Activated T-helper 1 cell treated with anti-CD3 and anti-CD28 coated beads, Interleukin-12 subunit alpha, Interleukin-12 subunit beta, Interleukin-2, Interleukin-4 antibody, amounts not matched to agents 30 ng/mL and 10 ng/mL and 1 ng/mL, durations not matched to agents 14 hours and 24 hours and 36 hours (primary cell): ENCODE measurements at places on chromosomes 6 and 20.
A peak's percentile ranks its signal among the peaks of the same experiment; 100 is the strongest.

DNA sequence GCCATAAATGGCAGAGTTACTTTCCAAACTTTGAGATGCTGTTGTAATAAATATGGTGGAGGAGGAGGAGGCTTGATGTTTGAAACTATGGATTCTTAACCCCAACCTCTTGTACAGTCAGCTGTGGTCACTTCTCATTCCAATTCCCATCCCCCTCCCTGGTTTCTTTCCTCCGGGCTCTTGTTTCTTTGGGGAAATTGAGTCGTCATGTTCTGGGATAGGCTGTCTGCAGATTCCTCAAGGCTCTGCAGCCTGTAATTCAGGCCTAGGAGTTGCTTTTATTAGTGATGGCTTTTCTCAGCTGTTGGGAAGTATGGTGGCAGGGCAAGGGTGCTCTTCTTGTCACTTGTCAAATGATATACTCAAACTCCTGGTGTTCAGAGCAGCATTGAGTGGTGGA, 2.6 kb downstream of the PTK7 start:
- DNase-seq, result no peak

DNA sequence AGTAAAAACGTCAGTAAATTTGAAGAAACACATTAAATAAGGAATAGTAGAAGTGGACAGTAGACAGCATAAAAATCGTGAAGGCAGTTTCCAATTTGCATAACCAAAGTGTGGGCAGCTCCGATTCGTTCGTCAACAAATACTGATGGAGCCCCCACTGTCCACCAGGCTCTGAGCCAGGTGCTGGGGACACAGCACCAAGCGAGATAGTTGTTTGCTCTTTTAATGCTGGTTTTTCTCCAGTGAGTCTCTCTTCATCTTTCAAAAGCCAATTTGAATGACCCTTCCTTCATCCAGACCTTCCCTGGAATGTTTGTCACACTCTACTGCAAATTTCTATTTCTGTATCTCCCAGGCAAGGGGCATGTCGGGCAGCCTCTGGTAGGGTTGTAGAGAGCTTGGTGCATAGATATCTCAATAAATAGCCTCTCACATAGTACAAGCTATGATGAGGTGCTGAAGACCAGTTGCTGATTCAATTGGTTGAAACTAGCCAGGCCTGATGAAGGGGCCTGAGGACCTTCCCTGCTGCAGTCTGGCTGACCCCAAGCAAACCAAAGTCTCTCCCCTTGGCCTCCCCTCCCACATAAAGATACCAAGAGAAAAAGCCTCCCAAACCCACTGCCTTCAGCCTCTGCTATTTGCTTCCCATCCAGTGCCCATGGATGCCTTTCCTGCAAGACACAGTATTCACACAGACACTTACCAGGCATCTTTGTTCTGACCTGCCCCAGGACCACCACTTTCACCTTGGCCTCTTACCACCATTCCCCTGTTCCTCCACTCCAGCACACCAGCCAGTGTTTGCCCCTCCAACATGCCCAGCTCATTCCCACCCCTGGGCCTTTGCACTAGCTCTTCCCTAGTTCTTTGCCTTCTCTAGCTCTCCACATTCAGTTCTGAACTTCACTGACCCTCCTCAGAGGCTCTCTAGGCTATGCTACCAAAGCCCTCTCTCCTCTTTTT, 125.2 kb downstream of the CEBPB start:
- no peak for DNase-seq

DNA sequence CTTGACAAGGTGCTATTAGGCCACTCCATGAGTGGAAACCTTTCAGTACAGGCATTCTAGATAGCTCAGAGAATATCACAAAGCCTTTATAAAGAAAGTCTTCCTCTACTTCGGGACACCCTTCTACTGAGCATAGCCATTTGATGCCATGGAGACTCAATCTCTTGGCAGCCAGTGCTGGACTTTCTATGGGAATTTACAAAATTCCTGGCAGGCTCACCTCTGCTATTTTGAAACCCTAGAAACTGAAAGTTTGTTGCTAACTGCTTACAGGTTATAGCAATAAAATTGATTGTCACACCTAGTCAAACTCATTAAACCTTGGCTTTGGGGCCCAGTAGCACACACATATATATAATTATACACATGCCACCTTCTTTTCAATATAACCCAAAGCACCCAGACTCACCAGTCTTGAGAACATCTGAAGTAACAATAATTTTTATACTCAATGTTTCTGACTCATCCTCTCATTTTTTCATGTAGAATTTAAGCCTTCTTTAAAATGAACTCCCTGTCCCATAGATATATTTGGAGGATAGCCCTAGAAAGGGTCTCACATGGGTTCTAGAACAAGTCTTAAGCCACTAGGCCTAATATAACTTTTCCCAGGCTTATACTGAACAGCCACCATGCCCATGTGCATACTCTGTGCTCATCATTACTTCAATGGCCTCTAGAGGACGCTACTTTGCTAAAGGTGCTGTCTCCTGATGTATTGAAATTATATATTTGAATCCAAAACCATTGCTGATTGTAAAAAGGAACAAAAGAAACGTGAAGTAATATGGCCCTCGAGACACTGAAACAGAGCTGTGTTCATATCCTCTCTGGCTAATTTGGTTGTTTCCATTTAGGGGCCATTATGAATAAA, 368.1 kb upstream of the MARCKS start:
- DNase-seq, result no peak

GRCh38 chr6:137490961-137491360, 3.2 kb downstream of the OLIG3 start:
- DNase-seq, result no peak

DNA sequence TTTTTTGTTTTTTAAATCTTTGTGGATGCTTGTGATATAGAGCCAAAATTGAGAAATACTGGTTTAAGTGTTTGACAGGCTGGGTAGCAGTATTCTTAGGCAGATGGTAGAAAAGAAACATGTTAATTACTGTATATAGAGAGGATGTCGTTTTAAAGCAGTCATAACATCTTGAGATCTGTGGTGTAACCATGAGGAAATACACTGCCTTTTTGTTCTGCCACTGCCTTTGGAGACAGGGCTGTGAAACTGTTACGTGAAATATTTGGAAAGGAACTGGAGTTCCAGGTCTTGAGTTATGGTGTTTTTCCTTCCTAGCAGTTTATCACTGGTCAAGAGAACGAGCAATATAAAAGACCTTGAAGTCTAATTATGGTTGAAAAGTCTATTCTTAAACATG, 19.5 kb downstream of the STXBP5 start:
- DNase-seq, result no peak

GRCh38 chr20:6692566-6693173, 74.8 kb upstream of the BMP2 start:
- DNase-seq, result no peak

DNA sequence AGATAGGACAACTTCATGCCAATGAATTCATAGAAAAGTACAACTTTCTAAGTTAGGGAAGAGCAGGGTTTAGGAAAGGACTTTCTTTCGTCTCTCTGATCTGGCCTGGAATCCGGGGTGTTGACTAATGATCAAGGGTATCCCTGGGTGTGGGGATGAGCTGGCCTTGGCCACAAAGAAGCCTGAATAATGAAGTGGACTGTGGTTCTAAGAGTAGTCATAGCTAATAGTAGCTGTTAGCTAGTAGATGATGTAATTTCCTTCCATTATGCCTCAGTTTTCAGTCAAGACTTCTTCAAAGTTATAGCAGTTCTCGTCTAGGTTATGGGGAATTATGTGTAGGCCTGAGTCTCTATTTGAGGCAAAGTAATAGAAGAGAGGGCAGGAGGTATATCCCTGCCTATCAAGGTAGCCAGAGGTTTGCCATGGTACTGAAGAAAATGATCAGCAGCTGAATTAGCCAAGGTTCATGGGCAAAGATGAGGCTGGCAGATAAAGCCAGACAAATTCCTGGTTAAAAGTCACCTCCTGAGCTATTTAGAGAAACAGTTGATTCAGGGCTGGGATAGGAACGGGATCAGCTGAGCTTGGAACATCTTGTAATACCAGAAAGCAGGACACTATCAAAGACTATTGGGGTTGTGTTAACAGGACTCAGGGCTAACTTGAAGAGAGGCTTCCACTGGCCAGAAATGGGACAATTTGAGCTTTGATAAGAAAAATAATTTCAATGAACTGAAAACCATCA, 18.7 kb upstream of the TRPC4AP start:
- DNase-seq, result no peak

GRCh38 chr6:27375613-27376079, 12.9 kb upstream of the ZNF391 start:
- no peak for DNase-seq

- no peak for DNase-seq
Observed at GRCh38 chr6:3446184-3446583, 10.7 kb downstream of the SLC22A23 start.

DNA sequence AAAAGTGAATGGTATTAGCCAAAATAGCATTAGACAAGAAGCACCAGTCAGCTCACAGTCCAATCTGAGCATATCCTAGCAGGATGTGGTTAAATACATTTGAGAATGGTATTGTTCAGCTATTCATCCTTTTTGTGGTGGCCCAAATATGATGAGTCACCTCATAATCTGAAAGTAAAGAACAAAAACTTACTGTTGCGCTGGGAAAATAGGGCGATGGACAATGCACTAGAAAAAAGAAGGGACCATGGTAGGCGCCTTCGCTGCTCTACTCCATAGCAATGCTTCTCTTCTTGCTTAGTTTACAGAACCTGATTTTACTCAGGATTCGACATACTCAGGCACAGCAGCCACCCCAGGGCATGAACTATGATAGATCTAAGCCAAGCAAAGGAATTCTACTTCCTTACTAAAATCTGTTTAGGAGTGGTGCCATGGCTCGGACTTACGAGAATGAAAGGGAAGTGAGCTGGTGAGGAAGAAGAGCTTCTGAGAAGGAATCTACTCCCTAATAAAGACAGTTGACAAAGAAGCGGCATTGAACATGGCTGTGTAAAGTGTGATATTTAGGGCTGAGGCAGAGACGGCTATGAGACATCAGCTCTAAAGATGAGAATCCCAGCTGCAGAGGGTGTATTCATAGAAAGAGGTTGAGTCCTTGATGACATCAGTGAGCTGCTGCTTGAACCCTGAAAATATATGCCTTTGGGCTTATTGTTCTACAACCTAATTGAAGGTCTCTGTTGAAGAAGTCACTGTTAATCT, 16.6 kb upstream of the FBXO9 start:
- no peak for DNase-seq

- no peak for DNase-seq
Observed at GRCh38 chr20:5445611-5446010, 128.9 kb upstream of the PROKR2 start.

- peak; percentile 4 for DNase-seq
Observed at GRCh38 chr20:21048841-21049273, 57.3 kb downstream of the LINC00237 start.

DNA sequence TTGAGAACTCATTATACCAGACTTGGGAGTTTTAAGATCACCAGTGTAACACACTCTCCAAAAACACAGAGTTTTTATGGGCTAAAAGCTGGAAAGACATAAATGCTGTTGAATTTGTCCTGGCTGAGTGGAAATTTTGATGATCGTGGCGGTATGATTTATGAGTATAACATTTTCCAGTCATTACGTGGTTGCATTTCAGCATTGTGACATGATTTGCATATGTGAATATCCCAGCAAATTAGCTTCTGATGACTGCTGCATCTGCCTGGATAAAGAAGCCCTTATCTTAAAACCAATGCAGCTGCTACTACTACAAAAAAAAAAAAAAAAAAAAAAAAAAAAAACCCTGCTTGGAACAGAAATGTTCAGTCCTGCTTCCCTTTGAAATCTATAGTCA, 850.9 kb downstream of the TFAP2A start:
- DNase-seq, result no peak

DNA sequence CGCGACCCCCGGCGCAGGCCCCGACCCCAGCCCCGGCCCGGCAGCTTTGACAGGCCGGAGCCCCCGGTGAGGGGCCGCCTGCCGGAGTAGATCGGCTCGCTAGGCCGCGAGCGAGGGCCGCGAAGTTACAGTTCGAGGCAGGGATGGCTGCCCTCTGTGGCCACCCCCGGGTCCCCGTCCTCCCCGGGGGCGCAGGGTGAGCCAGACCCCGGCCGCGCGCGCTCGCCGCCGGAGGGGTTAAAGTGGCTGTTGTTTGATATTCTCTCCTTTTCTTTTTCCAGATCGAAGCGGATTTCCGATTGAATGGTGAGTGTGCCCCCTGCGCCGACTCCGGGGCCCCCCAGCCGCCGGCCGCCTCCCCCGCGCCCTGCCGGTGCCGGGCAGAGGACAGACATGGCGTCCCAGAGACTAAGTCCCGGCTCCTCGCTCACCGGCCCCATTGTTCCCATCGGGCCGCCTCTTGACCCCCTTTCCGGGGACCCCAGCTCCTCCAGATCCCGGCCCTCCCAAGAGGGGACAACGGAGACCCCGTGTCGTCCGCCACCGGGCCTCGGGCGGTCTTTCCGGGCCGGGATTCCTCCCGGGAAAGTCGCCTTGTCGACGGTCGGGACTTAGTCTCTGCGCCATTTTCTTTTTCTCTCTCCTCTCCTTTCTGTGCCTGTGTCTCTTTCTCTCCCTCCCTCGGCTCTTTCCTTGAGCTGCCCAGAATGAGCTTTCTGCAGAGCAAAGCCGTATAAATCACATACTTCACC, 704 bp downstream of the TOP1 start:
- DNase-seq, result peak; percentile 20

GRCh38 chr6:19432966-19433498, 404.1 kb upstream of the ID4 start:
- DNase-seq, result no peak

- DNase-seq, result no peak
Observed at GRCh38 chr20:33840759-33841435, 29.7 kb downstream of the CHMP4B start.

DNA sequence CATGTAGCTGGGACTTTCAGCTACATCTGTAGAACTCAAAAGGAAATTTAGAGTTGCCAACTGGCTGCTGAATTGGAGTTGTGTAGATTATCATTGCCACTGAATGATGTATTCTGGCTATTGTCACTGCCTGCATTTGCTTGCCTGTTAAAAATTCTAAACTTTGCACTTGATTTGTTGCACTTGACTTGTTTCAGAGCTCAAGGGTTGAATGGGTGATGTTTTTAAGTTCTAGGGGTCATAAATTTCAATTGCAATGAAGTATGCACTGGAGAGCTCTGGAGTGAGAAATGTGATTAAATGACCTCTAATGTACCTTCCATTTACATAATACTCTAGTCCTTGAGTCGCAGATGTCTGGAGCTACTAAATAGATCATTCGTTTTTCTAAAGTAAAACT, 102.4 kb downstream of the TNFRSF21 start:
- DNase-seq, result no peak

- no peak for DNase-seq
Observed at GRCh38 chr6:22372922-22373321, 76.1 kb upstream of the PRL start.

GRCh38 chr6:163984124-163984936, 569.8 kb downstream of the QKI start:
- no peak for DNase-seq

DNA sequence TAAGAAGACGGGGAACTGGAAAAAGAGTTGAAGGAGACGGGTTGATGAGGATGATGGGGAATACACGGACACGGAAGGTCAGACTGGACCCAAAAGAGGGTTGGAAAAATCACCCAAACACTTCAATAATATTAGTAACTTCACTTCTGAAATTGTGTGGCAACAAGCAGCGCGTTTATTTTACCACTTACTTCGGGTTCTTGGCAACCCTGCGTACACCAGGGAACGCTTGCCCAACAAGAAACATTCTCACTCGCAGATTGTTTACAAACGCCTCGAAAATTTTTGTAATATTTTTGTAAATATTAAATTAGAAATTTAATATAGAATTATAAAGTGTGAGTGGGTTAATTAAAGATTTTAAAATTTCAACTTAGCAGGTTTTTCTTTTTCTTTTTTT, 99.5 kb downstream of the CEBPB start:
- DNase-seq, result no peak
